ENCODE measurements at places on chromosomes 5 and 9. TPM values are rescaled to one million over a fixed set of nuclear protein-coding genes. Genes with fewer than 3 reads are reported as not detected.

Gene SLC36A3
- polyA plus RNA-seq: not detected

Gene VCAN
- polyA plus RNA-seq: 0.85 TPM

Gene NEUROG1
- polyA plus RNA-seq: not detected

Gene OBP2B
- not detected for polyA plus RNA-seq

Gene MRPS27
- polyA plus RNA-seq: 39.0 TPM

Gene DIRAS2
- not detected for polyA plus RNA-seq

Gene ANKHD1
- polyA plus RNA-seq: 69.0 TPM

Gene C9
- polyA plus RNA-seq: not detected

Gene RANBP3L
- not detected for polyA plus RNA-seq

Gene QRFP
- polyA plus RNA-seq: not detected

Gene SLC1A1
- polyA plus RNA-seq: 3.3 TPM

Gene TRIM7
- polyA plus RNA-seq: not detected

GRCh38 chr5:149140197-149141002 lies 893 bp upstream of the ABLIM3 start:
- no peak for DNase-seq

DNA sequence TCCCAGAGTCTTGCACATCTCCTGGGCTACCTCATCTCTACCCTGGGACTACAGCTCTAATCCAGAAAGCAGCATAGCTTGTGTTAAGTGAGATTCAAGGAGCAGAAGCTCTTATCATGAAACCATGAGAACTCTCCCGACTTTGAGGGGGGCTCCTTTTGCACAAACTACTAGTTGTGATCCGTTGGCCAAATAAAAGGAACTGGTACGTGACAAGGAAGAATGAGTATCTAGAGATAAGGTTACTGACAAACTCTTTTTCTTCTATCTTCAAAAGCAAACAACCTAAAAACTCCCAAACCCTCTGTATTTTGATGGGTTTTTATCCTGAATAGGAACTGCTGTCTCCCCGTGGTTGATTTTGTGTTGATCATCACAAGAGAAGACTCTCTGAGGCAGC lies 168.5 kb downstream of the SLC24A2 start:
- DNase-seq: no peak

DNA sequence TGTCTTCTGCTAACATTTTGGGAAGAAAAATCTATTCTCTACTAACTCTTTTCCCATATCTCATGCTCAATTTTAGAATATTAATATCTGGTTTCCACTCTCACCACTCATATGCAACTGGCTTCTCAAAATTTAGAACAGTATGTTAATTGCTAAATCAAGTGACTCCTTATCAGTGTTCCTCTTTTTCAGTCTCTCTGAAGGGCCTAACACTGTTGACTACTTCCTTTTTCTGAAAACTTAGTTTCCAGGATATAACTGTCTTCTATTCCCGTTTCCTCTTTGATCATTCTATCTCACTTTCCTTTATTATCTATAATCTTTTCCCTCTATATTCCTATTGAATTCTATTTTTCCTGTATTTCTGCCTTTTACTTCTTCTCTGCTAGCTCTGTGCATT lies 1717.2 kb upstream of the C9orf72 start:
- DNase-seq: no peak

- DNase-seq: peak; percentile 22
Observed at GRCh38 chr5:160390787-160391696, 8.8 kb downstream of the FAM200C start.

DNA sequence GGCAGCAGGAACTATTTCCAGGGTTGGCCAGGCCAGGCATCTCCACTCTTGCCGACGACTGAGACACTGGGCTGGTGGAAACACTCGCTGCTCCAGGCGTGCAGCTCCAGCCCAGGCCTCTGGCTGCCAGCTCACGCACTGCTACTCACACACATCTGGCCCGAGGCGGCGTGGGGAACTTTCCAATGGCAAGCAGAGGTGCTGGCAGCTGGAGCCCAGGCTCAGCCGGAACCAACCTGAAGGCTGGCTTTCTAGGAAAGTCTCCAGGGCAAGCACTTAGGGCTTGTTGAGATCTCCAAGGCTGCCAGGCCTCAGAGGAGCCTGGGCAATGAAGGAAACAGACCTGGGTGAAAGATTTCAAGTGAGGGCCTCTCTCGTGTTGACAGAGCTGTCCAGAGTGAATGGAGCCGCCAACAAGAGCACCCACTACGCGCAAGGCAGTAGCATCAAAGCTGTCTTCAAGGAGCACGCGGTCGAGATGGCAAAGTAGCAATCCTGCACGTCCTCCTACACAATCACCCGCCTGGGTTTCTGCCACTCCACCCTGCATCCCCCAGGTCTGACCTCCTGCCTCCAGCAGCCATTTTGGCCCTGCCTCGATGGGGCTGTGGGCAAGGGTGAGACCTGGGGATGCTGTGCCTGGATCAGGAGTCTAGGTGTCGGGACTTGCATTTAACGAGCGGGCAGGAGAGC lies 14.4 kb downstream of the SH3PXD2B start:
- no peak for DNase-seq

- no peak for DNase-seq
Observed at GRCh38 chr5:88708682-88709398, 174.1 kb downstream of the MEF2C start.

- DNase-seq: no peak
Observed at GRCh38 chr5:131550606-131551005, 84.4 kb downstream of the RAPGEF6 start.

DNA sequence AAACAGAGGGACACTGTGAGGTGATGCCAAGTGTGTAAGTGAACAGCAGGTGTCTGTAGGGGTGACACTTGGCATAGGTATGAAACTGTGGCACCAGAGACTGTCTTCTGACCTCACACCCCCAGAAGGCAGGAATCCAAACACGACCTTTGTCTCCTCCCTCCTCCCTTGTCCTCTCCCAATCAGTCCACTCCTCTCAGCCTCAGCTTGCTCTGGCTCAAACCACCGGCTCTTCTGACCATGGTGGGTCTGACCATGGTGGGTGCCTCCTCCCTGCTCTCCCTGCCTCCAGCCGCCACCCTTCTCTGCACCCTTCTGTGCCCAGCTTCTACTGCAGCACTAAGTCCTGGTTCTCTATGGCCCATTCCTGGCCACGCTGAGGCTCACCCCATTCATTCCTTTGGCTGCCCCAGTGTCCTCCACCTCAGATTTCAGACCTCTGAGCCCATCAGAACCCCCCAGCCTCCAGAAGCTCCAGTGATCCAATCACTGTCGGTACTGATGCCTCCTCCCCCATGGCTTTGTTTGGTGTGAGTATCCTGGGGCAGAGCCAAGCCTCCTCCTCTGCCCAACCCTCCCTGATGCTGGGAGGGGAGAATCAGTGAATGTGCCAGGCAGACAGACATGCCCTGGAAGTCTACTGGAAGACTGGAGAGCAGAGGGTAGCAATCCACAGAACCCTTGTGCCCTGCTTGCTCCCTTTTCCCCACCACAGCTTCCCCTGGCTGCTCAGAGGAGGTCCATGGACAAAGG lies 1.7 kb upstream of the ARID3C start:
- DNase-seq: no peak

DNA sequence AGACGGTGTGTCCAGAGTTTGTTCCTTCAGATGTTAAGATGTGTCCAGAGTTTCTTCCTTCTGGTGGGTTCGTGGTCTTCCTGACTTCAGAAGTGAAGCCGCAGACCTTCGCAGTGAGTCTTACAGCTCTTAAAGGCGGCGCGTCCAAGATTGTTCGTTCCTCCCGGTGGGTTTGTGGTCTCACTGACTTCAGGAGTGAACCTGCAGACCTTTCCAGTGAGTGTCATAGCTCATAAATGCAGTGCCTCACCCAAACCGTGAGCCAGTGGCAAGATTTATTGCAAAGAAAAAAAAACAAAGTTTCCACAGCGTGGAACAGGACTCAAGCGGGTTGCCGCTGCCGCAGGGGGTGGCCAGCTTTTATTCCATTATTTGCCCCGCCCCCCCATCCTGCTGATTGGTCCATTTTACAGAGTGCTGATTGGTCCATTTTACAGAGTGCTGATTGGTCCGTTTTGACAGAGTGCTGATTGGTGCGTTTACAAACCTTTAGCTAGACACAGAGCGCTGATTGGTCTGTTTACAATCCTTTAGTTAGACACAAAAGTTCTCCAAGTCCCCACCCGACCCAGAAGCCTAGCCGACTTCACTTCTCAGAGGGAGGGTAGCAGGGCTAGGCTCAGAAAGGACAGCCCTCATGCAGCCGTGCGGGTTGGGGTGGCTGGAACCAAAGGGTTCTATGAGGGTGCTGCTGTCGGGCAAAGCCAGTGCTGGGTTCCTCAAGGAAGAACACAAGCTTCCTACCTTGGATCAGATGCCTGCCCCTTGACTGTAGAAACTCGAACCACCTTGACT lies 9.1 kb upstream of the RNF130 start:
- peak; percentile 15 for DNase-seq

DNA sequence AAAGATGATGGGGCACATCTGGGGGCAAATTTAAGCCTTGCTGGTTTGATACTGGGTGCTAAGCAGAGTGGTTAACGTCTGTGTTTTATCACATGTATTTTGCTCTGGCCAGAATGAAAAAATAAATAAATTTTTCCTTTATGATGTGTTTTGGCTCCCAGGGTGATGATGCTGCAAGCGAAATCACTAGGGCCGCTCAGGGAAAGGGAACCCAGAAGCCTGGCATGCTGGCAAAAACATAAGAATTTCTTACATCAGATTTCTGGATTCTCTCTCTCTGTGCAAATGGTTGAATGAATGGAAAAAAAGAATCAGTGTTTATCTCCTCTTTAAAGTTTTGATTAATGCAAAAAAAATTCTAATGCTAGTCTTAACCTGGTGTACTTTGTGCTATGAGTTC lies 1975.2 kb upstream of the C9orf72 start:
- DNase-seq: no peak

DNA sequence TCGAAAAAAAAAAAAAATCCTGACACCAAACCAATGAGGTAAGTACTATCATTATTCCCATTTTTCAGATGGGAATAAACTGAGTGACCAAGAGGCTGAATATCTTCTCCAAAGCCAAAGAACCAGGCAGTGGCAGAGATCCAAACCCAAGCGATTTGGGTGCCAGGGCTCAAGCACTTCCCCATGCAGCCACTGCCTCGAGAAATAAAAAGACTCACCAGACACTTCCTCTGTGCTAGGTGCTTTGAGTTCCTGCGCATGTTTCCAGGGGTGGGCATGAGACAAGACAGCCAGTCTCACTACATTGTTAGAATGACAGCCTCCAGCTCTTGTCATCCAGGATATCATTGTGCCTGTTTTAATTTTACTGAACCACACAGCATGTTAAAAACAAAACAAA lies 2.3 kb upstream of the RPL26L1 start:
- no peak for DNase-seq

- DNase-seq: no peak
Observed at GRCh38 chr9:117233016-117233415, 181.8 kb downstream of the ASTN2 start.

DNA sequence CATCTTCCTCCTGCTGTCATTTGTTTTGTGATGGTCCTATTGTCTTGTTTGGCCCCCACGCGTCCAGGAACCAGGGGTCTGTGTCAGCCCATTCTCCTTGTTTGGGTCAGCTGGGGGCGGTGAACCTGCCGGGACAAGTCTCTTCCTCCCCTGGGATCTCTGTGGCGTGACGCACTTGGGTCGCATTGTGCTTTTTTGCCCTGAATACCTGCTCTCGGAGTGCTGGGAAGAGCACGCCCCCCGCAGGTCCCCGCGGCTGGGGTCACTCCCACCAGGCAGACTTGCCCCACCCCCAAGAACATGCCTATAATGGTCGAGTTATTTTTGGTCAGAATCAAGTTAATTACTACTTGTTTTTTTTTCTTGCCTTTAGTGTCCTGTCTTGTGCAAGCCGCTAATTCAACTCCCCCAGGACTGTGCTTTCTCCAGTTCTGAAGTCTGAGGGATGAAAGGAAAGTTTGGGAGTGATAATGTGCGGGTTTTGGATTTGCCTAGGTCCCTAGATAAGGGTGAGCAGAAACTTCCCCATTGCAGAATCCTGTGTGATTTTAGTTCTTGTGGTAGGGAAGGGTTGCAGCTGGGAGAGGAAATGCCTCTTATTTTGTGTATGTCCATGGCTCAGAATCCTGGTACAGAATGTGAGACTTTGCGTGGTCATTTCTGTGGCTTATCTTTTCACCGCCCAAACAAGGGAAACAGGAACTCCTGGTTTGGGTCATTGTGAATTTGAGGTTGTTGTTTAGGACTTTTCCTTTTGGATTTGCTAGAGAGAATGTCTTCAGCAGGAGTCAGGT lies 789 bp downstream of the ACER2 start:
- peak; percentile 2 for DNase-seq

GRCh38 chr5:67578011-67578410 lies 381.4 kb upstream of the CD180 start:
- DNase-seq: no peak

DNA sequence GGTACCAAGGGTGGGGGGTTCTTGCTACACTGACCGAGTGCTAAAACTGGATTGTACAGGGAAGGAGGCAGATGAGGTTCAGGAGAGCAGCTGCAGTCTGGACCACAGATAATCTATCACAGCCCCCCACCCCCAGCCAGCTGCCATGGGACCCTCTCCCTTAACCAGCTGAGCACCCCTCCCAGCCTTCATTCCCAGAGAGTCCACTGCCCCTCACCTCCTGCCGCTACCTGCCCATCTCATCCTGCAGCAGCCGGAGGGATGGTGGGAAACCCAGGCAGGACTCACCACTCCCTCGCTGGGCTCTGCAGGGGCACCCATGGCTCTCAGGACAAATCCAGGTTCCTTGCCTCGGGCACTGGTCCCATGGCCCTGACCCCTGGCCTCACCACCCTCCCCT lies 66.7 kb downstream of the MRPL36 start:
- no peak for DNase-seq

DNA sequence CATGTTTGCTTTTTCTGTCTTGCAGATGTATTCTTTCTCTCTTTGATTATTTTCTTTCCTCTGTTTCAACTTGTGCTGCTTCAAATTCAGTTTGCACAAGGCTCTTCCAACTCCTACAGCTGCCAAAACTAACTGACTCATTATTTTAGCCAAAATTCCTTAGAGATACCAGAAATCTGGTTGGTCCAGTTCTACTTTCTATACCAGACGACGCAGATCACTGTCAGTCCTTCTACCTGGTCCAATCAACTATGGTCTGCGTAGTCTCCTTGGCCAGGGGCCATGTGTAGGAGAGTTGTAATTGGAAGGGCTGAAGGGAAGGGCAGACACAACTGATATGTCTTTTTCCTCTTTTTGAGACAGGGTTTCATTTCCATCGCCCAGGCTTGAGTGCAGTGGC lies 51.9 kb upstream of the JAK2 start:
- no peak for DNase-seq

DNA sequence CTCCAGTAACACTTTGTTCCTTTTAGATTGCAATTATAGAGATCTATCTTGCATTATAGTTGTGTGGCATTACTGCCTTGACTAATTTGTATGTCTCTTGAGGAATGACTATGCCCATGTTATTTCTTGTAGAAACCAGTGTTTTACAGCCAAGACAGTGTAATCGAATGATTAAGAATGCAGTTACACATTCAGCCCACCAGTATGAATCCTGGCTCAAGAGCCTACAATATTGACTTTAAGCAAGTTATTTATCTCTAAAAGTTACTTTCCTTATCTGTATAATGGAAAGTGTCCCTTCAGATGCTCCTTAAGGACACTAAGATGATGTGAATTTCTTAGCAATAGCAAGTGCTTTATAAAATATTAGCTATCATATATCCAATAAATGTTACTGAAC lies 9.7 kb upstream of the SNX24 start:
- DNase-seq: no peak

GRCh38 chr9:98522487-98522886 lies 186.2 kb downstream of the GABBR2 start:
- no peak for DNase-seq

- no peak for DNase-seq
Observed at GRCh38 chr5:124528838-124529237, 217.6 kb downstream of the ZNF608 start.

GRCh38 chr9:26129217-26129616 lies 451.0 kb upstream of the TUSC1 start:
- DNase-seq: no peak

All from CD4-positive, CD25-positive, alpha-beta regulatory T cell (primary cell).